Globus pallidus (tissue), 1 donor: ENCODE measurements at places on chromosomes 7 and 10.

- no peak for DNase-seq
Observed at GRCh38 chr7:30201921-30202320, 67.1 kb downstream of the MTURN start.

DNA sequence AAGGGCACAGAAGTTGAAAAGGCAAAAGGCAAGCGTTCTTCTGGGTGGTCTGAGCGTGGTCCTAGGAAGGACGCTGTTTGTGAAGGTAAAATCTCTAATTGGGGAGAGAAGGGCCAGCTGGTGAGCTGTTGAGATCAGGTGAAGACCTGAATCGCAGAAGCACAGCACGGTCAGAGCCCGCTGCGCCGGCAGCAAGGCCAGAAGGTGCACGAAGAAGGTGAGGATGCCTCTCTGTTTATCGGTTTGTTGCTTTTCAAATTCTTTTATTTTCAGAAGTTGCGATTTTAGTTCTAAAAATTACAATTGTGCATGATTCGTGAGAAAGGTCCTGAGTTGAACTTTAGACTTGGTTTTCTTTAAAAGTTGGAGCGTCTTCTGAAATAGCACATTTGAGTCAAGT is 247.8 kb upstream of the FOXK1 start:
- no peak for DNase-seq

- DNase-seq, result no peak
Observed at GRCh38 chr7:96689414-96689813, 20.2 kb downstream of the SEM1 start.

GRCh38 chr7:65554-65953 is 126.8 kb upstream of the FAM20C start:
- DNase-seq, result no peak

DNA sequence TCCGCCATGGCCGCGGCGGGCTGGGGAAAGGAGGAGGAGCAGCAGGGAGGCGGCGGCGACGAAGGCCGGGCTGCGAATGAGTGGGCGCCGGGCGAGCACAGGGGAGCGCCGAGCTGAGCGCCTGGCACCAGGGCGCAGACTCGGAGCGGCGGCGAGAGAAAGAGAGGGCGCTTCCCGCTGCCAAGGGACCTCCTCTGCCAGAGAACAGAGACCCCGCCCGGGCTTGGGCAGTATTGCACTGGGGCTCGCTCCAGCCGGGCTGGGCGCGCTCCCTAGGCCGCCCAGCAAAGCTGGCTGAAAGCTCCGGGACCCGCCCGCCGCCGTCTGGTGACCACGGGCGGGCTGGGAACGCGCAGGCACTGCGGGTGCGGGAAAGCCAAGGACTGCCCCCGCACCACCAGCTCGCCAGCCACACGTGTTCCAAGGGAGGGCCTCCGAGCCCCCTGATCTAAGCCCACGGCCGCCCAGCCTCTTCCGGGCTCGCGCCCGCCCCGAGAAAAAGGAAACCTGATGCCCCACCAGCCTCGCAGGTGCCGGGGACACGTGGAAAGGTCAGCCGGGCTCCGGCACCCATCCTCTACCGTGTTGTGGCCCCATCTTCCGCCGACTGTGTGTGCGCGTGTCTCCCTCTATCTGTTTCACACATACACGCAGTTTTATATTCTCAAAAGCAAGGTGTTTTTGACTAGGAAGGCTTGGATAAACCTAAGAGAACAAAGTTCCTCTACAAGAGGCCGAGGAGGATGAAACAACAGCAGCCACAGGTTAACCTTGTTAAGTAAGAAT is at the start of gene CCDC6:
Gene CCDC6, minus strand, starts transcription at position 140 of the 786 bp plus-strand sequence. Its CDS starts 132 bp downstream, at position 8.
- DNase-seq, result peak; percentile 94

DNA sequence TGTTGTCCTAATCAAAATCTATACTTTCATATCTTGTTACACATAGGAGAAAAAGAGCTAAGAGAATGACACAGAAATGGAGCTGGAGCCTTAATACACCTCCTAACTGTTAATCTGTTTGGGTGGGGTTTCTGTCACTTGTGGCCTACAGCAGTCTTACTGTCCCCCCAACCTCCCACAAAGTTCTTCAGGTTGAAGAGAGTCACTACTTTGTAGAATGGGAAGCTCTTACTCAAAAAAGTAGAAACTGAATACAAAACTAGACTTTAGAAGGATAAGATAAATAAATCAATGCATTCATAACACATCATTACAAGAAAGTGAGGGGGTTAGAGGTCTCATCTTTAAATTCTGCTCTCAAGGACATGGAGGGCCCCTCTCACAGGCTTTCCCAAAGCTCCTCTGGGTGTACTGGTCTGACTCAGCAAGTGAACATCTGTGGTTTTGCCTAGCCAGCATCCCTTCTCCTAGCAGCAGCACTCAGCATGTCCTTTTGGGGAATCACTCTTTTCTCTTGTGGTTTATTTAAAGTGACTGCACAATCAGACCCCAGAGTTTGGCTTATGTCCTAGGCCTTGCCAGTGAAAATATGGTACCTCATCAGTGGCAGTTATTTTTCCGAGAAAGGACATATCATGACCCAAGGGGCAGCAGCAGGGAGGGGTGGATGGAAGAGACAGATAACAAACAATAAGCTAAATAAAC is 2.0 kb upstream of the BLVRA start:
- no peak for DNase-seq

DNA sequence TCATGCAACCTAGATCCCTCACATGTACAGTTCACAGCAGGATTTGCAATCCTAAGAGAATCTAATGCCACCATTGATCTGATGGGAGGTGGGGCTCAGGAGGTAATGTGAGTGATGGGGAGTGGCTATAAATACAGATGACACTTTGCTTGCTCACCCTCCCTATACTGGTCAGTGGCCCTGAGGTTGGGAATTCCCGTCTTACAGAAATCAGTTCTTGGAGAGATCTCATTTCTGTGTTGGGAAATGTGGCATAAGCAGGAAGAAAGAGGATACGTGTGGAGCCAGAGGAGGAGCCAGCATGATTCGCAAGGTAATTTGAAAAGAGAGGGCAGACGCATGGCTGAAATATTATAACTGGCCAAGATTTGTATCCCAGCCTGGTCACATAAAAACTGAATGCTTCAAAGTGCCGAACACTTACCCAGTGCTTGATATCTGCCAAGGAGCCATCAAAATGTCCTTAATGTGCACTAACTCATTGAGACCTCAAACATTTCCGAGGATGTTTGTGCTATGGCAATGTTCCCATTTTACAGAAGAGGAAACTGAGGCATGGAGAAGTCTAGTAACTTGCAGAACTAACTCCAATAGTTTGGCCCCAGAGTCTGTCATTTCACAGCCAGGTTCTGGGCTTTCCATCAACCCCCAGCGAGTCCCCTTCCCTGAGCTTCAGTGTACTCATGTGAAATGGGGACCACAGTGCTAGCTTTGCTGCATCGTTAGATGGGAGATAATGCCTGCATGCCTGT is 5.5 kb upstream of the IKZF1 start:
- no peak for DNase-seq

GRCh38 chr7:129845972-129846327 is 106.8 kb downstream of the UBE2H start:
- DNase-seq, result no peak

DNA sequence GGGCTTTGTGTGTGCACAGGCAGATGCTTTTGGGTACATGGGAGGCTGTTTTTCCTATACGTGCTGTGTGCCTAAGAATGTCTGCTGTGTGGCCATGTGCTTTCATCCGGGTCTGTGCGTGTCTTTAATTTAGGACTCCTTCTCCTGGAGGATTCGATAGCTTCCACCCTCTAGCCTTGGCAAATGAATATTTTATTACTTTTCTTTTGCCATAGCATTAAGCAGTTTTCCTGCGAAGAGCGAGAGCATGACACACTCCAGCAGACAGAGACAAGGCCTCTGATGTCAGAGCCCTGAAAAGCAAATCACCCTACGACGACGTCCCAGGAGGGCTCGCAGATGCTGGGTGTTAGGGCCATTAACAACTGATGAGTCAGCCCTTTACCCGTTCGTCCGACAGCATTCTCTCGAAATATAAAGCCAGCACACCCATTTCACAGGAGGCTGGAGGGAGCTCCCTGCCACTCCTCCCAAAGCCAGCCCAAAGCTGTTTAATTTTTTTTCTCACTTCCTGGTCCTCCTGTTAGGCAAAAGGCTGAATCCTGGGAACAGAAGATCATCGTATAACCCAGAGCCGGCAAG is 311.3 kb upstream of the ZMIZ1 start:
- no peak for DNase-seq
